ENCODE measurements at places on chromosomes 11 and 22.

GRCh38 chr11:128904656-128905344, 13.6 kb downstream of the KCNJ5 start:
- DNase-seq, result no peak

GRCh38 chr22:33332538-33332937, 274.4 kb upstream of the SYN3 start:
- no peak for DNase-seq

- no peak for DNase-seq
Measured at GRCh38 chr11:129453293-129453721, 77.7 kb downstream of the BARX2 start.

DNA sequence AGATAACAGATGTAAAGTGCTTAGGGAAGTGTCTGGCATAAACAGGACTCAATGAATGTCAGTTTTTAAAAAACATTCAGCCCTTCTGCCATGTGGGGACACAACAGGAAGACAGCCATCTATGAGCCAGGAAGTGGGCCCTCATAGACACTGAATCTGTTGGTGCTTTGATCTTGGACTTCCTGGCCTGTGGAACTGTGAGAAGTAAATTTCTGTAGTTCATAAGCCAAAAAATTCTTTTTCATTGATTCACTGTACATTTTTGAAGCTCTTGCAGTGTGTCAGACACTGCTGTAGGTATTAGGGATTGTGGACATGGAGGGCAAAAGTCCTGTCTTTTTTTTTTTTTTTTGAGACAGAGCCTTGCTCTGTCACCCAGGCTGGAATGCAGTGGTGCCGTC, 188.6 kb downstream of the HIPK3 start:
- DNase-seq, result no peak

GRCh38 chr22:29163808-29164207, 41.9 kb upstream of the EMID1 start:
- DNase-seq, result no peak

- no peak for DNase-seq
Measured at GRCh38 chr11:117009905-117010605, 88.2 kb downstream of the SIK3 start.

DNA sequence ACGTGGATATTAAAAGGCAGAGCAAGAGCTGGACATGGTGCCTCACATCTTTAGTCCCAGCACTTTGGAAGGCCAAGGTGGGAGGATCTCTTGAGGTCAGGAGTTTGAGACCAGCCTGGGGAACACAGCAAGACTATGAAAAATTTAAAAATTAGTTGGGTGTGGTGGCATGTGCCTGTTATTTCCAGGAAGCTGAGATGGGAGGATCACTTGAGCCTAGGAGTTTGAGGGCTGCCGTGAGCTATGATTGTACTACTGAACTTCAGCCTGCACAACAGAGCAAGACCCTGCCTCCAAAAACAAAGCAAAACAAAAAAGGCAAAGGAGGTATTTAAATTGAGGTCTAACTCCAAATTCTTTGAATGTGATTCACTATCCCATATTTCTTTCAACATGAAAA, 23.5 kb downstream of the RDX start:
- DNase-seq, result no peak

DNA sequence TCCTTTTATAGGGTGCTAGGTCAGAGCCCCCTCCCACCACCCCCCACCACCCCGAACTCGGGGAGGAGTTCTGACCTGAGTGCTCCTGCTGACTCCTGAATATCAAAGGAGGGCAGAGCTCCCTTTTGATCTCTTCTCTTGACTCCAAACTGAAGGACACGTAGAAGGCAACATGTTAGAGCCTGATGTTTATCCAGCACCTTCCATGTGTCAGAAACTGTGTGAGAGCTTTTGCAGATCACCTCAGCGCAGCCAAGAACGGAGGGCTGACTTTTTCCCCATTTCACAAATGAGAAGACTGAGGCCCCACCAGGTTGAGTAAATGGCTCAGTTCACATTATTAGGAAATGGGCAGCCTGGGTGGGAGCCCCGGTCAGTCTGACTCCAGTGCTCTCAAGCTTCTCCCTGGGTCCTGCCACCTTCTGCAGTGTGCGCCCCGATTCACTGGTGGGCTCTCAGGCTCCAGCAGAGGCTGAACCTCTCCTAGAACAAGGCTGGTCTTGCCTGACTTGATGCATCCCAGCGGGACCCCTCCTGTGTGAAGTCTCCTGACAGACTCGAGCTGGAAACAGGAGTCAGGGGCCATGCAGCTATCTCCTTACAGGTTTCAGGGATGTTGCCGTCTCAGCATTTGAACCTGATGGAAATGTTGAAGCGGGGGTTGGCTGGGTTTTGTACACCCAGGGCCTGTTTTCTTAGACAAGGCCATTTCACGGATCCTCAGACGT, 98.5 kb downstream of the TSPAN18 start:
- no peak for DNase-seq

GRCh38 chr11:47387944-47388696, 9.8 kb upstream of the SPI1 start:
- DNase-seq, result no peak

DNA sequence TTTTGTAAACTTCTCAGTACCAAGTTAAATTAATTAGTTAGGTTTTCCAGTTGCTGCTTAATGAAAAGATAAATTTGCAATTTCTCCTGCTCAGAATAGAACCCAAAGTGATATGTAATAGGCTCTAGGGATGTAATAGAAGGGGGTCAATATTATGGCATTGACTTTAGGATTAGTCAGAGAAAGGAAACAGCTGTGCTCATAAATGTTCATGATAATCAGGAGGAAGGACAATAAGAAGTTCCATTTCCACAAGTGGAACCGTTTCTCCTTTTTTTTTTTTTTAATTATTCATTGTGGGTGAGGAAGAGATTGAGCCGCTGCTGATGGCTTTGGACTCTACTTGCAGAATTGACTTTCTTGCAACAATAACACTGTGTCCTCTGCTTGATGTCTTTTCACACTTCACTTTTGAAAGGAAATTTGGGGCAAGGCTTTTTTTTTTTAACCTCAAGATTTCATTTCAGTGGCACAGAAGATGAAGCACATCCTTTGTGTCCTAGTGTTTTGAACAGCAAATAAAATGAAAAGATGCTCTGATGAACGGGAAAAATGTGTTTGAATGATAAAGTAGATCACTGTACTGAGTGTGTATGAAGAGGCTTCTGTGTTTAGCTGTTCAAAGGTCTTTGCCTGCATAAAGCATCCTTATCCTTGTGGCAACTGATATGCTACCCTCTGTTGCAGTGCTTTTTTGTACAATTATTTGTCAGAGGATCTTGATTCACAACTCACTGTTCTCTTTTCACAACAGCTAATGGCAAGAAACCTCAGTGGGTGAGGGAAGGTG, 62.4 kb downstream of the GAS2 start:
- DNase-seq, result no peak

DNA sequence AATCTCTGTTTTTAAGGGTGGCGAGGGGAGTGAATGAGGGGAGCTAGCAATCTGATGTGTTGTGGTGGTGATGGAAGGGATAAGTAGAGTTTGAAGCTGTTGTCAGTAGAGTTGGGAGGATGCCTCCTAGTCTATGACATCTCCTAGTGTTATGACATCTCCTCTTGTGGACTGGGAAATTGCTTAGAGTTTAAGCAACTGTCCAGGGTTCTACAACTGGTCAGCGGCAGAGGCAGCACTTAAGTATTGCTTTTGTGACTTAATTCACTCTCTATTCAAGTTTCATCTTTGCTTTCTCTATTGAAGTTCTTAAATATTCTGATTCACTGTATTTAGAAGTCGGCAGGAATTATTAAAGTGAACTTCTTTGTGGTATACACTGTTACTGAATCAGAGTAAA, 13.8 kb downstream of the BMAL1 start:
- DNase-seq, result no peak

GRCh38 chr11:101844608-101845007, 70.2 kb upstream of the CEP126 start:
- DNase-seq, result no peak

- no peak for DNase-seq
Measured at GRCh38 chr11:65539744-65540289, 14.9 kb downstream of the SCYL1 start.

GRCh38 chr11:69439651-69440464, 41.6 kb upstream of the LINC01488 start:
- DNase-seq, result no peak

DNA sequence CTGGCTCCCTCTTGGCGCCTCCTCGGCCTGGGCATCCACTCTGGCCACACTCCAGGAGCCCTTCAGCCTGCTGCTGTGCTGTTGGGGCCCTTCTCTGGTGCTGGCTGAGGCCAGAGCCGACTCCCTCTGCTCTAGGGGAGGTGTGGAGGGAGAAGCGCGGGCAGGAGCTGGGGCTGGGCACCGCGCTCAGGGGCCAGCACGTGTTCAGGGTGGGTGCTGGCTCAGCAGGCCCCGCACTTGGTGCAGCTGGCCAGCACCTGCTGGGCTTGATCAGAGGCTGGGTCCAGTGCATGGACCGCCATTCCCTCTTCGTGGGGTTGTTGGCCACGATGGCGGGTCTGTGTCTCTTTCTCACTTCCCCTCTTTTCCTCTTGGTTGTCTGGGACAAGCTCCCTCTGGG, 2381.0 kb downstream of the LRRC4C start:
- DNase-seq, result no peak

- DNase-seq, result no peak
Measured at GRCh38 chr22:25120761-25121212, 78.9 kb upstream of the CRYBB3 start.

GRCh38 chr11:74318241-74318932, 6.9 kb upstream of the P4HA3 start:
- no peak for DNase-seq

- no peak for DNase-seq
Measured at GRCh38 chr11:120894202-120894985, 129.5 kb upstream of the TBCEL start.

GRCh38 chr11:99257131-99257530, 236.4 kb downstream of the CNTN5 start:
- DNase-seq, result no peak

DNA sequence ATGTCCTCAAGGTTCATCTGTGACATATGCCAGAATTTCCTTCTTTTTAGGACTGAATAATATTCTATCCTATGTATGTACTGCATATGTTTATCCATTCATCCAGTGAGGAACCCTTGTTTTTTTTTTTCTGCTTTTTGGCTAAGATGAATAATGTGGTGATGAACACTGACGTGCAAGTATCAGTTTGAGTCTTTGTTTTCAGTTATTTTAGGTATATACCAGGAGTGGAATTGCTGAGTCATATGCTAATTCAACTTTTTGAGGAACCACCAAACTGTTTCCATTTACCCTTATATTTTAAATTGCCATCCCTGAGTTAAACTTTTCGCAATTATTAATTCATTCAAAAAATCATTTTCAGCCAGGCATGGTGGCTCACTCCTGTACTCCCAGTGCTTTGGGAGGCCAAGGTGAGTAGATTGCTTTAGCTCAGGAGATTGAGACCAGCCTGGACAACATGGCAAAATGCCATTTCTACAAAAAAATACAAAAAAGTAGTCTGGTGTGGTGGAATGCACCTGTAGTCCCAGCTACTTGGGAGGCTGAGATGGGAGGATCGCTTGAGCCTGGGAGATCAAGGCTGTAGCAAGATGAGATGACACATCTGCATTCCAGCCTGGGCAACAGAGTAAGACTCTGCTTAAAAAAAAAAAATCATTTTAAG, 64.2 kb downstream of the MICAL2 start:
- DNase-seq, result no peak

DNA sequence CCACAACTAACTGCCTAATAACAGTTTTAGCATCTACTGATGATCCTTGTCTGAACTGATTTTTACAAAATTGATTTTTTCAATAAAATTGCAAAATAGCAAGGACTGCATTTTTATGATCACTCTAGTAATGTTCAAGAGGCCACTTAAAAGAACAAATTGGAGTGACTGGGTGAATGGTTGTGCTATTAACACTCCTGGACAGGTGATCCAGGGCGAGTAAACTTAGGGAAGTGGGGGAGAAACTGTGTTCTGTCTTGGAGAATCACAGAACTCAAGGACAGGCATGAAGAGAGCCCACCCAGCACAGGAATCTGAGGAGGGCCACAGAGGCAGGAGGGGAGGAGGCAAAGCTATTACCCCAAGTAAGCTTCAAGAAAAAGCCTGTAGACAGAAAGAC, 75.8 kb downstream of the SGSM3 start:
- DNase-seq, result no peak

DNA sequence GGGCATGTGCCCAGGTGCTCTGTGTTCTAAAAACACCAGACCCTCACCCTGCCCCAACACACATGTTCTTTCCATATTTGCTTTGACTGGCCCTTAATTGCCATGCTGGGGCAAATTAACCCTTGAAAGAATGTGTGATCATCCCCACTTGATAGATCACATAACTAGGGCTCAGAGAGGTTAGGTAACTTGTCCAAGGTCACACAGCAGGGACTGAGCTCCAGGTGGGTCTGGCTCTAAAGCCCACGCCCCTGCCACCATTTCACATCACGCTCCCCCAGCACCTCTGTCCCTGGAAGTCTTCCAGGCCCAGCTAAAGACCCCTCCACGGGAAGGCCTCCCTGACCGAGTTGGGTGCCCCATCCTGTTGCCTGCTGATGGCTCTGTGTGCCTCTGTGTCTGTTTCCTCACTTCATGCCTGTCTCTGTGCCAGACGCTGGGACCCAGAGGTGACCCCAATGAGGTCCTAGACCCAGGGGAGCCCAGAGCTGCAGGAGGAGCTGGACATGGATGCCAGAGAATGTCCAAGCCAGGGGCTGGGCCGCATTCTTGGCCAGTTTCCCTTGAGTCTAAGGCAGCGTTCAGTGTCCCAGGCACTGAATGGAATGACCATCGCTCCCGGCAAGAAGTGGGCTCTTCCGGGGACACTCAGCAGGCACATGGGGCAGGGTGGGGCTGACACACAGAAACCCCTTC, 79.7 kb downstream of the MYO7A start:
- no peak for DNase-seq

GRCh38 chr22:26702906-26703830, 45.8 kb downstream of the MIAT start:
- DNase-seq, result no peak

DNA sequence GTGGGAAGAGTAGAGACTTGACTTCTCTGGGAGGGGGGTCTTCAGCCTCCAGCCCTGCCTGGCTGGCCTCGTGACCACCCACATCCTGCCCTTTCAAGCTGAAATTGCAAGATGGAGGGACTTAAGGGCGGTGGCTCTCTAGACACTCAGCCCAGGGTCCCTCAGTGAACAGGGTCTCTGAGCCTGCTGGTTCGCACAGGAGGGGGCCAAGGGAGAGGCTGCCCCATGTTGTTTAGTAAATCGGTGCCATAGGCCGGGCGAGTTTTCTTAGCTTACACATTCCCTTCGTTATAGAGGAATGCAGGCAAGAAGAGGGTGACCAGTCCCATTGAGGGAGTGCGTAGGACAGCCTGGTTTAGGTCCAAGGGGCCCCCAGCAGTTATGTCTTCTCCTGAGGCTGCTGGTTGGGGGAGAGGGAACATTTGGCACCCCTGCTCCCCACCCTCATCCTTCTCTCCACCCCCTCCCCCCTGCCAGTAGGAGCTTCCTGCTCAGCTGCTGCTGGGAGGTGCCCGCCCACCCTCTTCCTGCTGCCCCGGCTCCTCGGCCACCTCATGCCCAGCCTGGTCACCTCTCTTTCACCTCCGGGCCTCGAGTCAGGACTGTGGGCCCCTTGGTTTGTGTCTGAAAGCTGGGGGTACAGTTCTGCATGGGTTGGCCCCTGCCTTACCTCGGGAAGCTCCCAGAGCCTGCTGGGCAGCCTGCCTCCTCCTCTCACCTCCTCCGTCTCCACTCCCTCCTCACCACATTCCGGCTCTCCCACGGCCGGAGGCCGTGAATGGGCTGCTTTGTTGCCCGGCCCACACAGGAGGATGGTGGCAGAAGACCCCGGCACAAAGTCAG, 3.9 kb downstream of the FRMD8 start:
- DNase-seq, result no peak

Data from cortex of kidney (tissue), 1 donor.